ENCODE measurements at places on chromosomes 7 and 10. TPM values are rescaled to one million over a fixed set of nuclear protein-coding genes. Genes with fewer than 3 reads are reported as not detected.

Gene PLEKHA1
- total RNA-seq = 62.0 TPM

Gene TUBB8
- total RNA-seq = not detected

Gene ZDHHC6
- total RNA-seq = 28.4 TPM

Gene ANXA11
- 233 TPM for total RNA-seq

Gene PNLIPRP1
- total RNA-seq = not detected

Gene GOLGA7B
- total RNA-seq = 0.27 TPM

Measured in Peyer's patch (tissue), 4 donors.